SK-N-DZ (cell line): ENCODE measurements at places on chromosomes 4 and X.

- DNase-seq: peak; percentile 81
These were observed 222.4 kb downstream of the CRLF2 start for GRCh38 chrX:989959-990510.

DNA sequence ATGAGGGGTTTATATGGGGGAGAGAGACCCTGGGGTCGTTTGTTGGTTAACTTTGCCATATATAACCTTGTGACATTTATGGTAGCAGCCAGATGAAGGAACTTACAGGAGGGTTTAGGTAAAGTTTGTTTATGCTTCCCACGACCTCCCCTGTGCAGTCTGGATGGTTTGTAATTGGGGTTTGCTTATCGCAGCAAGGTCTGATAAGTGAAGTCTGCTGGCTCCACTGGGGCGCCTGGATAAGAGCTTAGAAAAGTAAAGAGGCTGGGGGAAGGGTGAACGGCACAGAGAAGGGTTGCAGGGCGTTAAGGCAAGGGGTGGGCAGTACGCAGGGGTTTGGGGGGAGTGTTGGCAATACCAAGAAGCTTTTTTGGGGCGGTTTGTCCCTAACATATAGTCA, 98.7 kb downstream of the KDM6A start:
- no peak for DNase-seq

- DNase-seq: no peak
These were observed 8.3 kb downstream of the IL21 start for GRCh38 chr4:122612540-122612939.

- no peak for DNase-seq
These were observed 194.8 kb downstream of the SOWAHB start for GRCh38 chr4:76703123-76703490.

- DNase-seq: no peak
These were observed 213.7 kb downstream of the FSTL5 start for GRCh38 chr4:161949946-161950725.

DNA sequence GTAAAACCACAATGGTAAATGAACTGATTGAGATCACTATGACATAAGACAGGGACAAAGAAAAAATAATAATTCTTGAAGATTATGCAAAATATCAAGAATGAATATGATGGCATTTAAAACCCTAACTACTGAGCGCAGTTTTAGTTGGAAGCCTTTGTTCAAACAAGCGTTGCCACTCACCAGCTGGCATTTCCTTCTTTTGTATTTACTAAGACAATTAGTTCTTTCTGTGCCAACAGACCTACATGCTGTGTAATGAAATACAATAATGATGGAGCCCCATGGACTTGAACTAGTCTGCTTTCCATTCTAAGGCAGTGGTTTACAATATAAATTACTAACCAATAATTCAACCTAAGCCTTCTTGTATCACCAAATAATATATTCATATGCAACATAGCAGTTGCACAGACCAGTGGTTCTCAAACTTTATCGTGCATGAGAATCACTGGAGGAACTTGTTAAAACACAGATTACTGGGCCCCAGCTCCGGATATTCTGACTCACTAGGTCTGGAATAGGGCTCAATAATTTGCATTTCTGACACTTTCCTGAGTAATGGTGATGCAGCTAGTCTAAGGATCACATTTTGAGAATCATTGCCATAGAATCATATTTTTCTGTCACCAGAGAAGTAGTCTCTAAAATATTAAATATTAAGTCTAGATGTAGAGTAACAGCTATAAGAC, 196.4 kb upstream of the MAGEB18 start:
- no peak for DNase-seq

DNA sequence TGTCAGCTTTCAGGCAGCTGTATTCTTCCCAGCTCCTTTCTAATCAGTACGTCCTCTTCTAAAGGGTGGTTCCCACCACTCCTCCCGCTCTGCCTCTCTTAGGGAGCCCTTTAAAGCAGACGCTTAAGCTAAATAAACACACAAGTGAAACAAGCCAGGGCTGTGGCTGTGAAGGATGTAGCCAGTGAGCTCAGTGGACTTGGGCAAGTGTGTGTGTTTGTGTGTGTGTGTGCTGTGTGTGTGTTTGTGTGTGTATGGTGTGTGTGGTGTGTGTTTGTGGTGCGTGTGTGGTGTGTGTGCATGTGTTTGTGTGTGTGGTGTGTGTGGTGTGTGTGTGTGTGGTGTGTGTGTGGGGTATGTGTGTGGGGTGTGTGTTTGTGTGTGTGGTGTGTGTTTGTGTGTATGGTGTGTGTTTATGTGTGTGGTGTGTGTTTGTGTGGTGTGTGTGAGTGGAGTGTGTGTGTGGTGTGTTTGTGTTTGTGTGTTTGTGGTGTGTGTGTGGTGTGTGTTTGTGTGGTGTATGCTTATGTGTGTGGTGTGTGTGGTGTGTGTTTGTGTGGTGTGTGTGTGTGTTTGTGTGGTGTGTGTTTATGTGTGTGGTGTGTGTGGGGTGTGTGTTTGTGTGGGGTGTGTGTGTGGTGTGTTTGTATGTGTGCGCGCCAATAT, 283.3 kb downstream of the PTTG2 start:
- no peak for DNase-seq

GRCh38 chr4:110787707-110788106, 164.8 kb upstream of the PITX2 start:
- DNase-seq: no peak

DNA sequence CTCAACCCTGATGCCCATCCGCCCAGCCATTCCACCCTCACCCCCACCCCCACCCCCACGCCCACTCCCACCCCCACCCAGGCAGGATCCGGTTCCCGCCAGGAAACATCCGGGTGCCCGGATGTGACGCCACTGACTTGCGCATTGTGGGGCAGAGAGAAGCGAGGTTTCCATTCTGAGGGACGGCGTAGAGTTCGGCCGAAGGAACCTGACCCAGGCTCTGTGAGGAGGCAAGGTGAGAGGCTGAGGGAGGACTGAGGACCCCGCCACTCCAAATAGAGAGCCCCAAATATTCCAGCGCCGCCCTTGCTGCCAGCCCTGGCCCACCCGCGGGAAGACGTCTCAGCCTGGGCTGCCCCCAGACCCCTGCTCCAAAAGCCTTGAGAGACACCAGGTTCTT, at the start of gene MAGEA1:
MAGEA1 (plus strand) TSS at position 154 of the 400 bp plus-strand sequence. CDS start 3,106 bp downstream, outside the sequence.
- no peak for DNase-seq
